Activated CD4-positive, alpha-beta T cell treated with anti-CD3 and anti-CD28 coated beads, Interleukin-2, amount 10 ng/mL, durations not matched to agents 7 days and 5 days (primary cell): ENCODE measurements at places on chromosomes 3 and 15. TPM values are rescaled to one million over a fixed set of nuclear protein-coding genes. Genes with fewer than 3 reads are reported as not detected.

The SEMA5B gene
- not detected for total RNA-seq

The MRPS22 gene
- total RNA-seq = 36.2 TPM

The NUP210 gene
- total RNA-seq = 196 TPM

The LRTM1 gene
- total RNA-seq = not detected

The CA12 gene
- not detected for total RNA-seq

The LMAN1L gene
- 0.87 TPM for total RNA-seq

The DNAJC13 gene
- total RNA-seq = 37.3 TPM

The NR2E3 gene
- total RNA-seq = not detected

The SV2B gene
- 0.02 TPM for total RNA-seq

The PLS1 gene
- 2.1 TPM for total RNA-seq

The FSTL1 gene
- 0.37 TPM for total RNA-seq

The PRKCD gene
- 23.5 TPM for total RNA-seq

The CXCR6 gene
- total RNA-seq = 17.6 TPM

The PLCB2 gene
- total RNA-seq = 196 TPM

The GTPBP8 gene
- total RNA-seq = 27.6 TPM

The PLXNB1 gene
- 2.3 TPM for total RNA-seq

The COL8A1 gene
- total RNA-seq = not detected

The ITGA11 gene
- total RNA-seq = 1.1 TPM

- no peak for DNase-seq
Measured at GRCh38 chr3:132231633-132232032, 85.6 kb upstream of the ACP3 start.

DNA sequence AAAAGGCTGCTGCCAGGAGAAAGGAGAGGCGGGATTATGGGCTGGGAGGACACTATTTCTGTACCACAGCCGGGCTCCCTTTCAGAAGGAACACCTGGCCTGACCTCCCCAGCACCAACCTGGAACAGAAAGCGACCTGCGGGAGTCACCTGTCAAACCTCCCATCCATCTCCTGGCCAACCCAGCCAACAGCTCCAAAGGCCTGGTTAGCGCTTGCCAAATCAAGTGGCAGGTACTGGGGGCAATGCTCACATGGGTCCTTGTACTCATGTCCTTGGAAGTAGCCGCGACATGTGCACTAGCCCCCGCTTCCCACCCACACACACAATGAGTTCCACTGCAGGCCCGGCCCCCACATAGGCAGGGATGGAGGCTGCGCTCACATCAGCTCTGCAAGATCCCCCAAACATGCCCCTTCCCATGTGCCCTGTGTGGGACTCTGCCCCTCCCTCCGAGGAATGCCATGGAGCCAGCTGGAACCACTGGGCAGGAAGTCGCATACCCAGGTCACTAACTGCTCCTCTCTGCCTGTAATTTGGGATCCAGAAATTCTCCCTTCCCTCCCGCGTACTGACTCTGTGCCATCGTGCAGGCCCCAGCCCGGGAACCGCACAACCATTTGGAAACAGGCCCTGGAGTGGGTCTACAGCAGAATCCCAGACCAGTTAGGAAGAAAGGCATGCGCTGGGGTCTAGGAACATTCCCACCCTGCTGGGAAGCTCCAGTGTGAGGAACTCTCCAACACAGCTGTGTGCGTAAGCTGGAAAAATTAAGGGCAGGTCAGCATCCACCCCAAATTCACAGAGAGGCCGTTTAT lies 98.9 kb downstream of the LRIG1 start:
- no peak for DNase-seq

- DNase-seq = no peak
Measured at GRCh38 chr3:40192628-40193027, 116.9 kb upstream of the EIF1B start.

GRCh38 chr15:96326328-96327154 lies 4.0 kb upstream of the NR2F2 start:
- DNase-seq = no peak

- no peak for DNase-seq
Measured at GRCh38 chr3:126657901-126658300, 3.0 kb upstream of the TXNRD3 start.

DNA sequence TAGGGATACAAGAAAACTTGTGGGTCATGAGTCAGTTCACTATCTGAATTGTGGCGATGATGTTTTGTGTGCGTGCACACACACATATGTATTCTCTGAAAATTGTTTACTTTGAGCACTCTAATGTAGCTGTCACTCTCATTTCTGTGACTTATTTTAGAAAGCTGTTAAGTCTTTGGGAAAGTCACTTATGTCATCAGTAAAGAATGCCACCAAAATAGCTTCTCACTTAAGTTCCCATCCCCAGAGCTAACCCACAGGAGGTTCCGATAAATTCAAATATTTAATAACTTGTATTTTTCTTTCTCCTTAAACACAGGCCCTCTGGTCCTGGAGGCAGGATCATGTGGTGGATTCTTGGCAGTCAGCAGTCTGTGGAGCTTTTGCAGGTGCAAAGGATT lies 138.3 kb downstream of the LRIG1 start:
- DNase-seq = no peak

GRCh38 chr3:32175607-32176197 lies 62.8 kb upstream of the CMTM8 start:
- DNase-seq = peak; percentile 75

DNA sequence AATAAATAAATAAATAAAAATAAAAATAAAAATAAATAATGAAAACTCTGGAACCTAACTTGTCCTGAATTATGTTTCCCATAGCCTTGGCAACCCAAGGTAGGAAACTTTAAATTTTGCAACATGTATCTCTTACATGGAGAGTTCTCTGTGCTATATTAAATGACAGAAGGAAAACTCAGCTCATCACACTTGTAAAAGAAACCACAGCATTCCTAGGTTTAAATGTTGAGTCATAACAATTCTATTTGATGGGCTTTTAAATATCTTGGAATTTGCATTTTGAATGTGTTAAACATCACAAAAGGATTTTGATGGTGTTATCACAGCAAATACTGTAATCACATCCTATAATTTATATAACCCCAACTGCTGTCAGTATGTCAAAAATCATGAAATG lies 144.2 kb downstream of the LRTM1 start:
- no peak for DNase-seq

- DNase-seq = no peak
Measured at GRCh38 chr3:40588406-40588805, 63.6 kb downstream of the ZNF621 start.

GRCh38 chr3:10337323-10338163 lies 16.6 kb upstream of the SEC13 start:
- no peak for DNase-seq

- DNase-seq = no peak
Measured at GRCh38 chr3:94159062-94159828, 96.4 kb downstream of the NSUN3 start.

GRCh38 chr3:183824761-183825455 lies 469 bp downstream of the MAP6D1 start:
- DNase-seq = no peak

GRCh38 chr3:20576228-20576627 lies 390.2 kb upstream of the SGO1 start:
- DNase-seq = no peak

- peak; percentile 77 for DNase-seq
Measured at GRCh38 chr15:75201616-75202250, at the start of gene C15orf39. C15orf39 (plus strand) TSS chr15:75201882; CDS start chr15:75206049, 4,167 bp downstream.

DNA sequence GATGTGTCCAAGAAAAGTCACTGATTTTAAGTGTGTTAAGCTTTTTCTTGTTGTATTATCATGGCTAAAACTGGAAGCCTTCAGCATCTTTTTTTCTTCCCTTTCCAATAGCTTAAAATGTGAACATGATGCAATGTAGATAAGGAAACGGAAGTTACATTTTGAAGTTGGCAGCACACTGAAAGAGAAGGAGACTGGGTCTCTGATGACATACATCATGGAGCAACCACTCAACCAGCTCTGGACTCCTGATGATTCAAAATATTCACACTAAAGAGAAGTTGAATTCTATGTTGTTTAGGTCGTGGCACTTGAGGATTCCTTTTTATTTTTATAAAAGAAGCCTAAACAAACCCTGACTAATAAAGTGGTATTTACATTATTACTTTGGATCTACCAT lies 488.3 kb upstream of the ALCAM start:
- DNase-seq = no peak

GRCh38 chr3:13133471-13133981 lies 60.3 kb upstream of the IQSEC1 start:
- no peak for DNase-seq

DNA sequence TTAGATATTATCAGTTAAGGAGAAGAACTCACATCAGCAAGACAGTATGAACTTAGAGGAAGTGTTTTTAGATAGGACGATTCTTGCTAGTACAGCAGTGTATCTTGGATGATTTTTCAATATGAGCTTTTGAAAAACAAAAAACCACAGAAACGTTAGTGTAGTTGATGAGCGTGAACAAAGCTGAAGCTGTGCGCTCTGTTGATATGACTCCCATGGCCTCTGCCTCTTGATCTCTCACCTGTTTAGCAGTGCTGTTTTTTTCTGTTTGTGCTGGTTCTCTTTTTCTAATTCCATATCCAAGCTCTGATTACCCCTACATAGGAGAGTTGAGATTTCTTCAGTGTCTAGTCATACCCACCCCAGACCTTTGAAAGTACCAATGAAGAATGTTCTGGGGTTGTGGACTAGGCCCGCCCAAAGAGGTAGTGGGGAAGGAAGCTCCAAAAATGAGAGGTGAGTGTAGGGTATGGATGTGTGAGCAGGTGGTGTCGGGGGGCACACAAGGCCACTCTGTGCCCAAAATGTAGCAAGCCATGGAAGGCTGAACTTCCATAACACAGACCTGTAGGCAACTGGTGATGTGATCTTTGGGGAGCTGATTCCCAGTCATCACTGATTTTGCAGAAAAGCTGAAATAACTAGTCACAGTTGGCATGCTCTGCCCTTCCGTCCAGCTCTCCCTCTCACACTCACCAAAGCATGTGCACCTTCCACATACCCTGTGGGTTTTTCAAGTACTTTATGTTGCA lies 20.0 kb upstream of the CMTM7 start:
- DNase-seq = peak; percentile 42

- DNase-seq = peak; percentile 34
Measured at GRCh38 chr15:91302588-91303439, 202.8 kb downstream of the SV2B start.

- no peak for DNase-seq
Measured at GRCh38 chr3:7271631-7272030, 410.7 kb downstream of the GRM7 start.

GRCh38 chr3:123076496-123077418 lies 9.9 kb downstream of the PDIA5 start:
- no peak for DNase-seq

DNA sequence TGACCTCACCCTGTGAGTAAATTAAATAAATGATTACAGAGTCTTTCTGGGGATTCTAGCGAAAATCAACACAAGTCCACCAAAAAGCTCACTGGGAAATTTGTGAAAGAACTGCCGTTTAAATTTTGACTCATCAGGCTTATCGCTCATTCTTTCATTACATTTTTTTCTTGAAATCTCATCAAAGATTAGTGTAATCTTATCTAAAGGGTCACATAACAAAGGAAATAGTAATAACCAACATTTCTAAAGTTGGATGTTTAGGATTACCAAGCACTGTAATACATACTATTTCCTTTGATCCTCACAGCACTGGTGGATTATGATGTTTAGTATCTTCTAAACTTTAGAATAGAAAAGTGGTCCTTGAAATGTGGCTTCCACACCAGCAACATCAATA lies 111.1 kb upstream of the CBLB start:
- DNase-seq = no peak

- no peak for DNase-seq
Measured at GRCh38 chr3:148073721-148074456, 623.8 kb upstream of the AGTR1 start.

GRCh38 chr3:11430624-11431023 lies 158.4 kb downstream of the ATG7 start:
- DNase-seq = no peak

- no peak for DNase-seq
Measured at GRCh38 chr3:177448987-177449359, 251.7 kb upstream of the TBL1XR1 start.

DNA sequence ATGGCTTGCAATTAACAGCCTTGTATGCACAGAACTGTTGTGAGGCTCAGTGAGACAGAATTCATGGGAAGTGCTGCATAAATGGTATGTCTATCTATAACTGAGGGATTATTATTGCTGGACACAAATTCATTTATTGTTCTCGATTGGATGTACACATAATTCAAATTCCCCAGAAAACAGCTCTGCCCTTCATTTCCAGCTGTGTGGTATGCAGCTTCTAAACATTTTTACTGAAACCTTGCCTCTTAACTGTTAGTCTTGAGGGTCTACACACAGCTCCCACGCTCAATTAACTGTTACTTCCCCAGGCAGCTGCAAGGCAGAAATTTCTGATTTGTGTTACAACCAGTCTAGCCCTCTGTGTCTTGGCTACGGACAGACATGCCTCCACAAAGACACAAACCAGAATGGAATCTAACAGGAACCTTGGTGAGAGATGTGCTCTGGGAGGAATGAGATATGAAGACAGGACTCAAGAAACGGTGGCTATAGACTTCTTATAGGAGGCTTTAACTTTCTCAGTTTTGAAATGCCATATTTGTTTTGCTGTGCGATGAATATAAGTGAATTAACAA lies 139.7 kb upstream of the TBL1XR1 start:
- no peak for DNase-seq

DNA sequence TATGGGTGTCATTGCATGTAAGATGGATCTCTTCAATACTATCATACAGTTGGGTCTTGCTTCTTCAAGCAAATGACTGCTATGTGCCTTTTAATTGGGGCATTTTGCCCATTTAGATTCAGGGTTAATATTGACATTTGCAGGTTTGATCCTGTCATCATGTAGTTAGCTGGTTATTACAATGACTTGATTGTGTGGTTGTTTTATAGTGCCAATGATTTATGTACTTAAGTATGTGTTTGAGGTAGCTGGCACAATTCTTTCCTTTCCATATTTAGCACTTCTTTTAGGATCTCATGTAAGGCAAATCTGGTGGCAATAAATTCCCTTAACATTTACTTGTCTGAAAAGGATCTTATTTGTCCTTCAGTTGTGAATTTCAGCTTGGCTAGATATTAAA lies 267.5 kb downstream of the VGLL3 start:
- DNase-seq = no peak

GRCh38 chr3:62070891-62071290 lies 302.5 kb downstream of the FEZF2 start:
- no peak for DNase-seq

DNA sequence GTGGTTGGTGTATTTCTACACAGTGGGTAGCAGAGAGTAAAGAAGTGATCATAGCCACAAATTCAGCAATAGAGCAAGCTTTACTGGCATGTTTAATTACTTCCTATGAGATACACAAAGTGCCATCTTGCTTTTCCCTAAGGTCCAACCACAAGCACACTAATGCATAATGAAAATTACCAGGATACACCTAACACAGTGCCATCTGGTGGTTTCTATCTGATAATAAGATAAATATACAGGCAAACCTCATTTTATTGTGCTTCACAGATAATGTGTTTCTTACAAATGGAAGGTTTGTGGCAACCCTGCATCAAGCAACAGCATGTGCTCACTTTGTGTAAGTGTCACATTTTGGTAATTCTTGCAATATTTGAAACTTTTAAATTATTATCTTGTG lies 223.0 kb downstream of the NSUN3 start:
- no peak for DNase-seq

- no peak for DNase-seq
Measured at GRCh38 chr15:66747223-66747622, 45.2 kb downstream of the SMAD6 start.

GRCh38 chr3:151067158-151067557 lies 18.3 kb upstream of the MED12L start:
- peak; percentile 23 for DNase-seq
